Osteoblast (primary cell): ENCODE measurements at places on chromosomes 6 and 20. TPM values are rescaled to one million over a fixed set of nuclear protein-coding genes. Genes with fewer than 3 reads are reported as not detected.

Gene SERAC1
- 33.7 and 35.1 TPM in 2 replicates for total RNA-seq

Gene SIRPD
- total RNA-seq = not detected in 2 replicates

Gene DZANK1
- 1.4 and 1.5 TPM in 2 replicates for total RNA-seq

Gene CLPSL2
- not detected in 2 replicates for total RNA-seq

Gene SLC35D3
- total RNA-seq = not detected in 2 replicates

Gene TRIM15
- total RNA-seq = not detected in 2 replicates

Gene TXLNB
- 0.59 and 1.8 TPM in 2 replicates for total RNA-seq

Gene SOX4
- 77.5 and 81.1 TPM in 2 replicates for total RNA-seq

Gene UBE3D
- total RNA-seq = 8.3 and 9.7 TPM in 2 replicates

Gene KCNK16
- not detected in 2 replicates for total RNA-seq

Gene GSTA3
- not detected in 2 replicates for total RNA-seq

Gene LY6G6F
- total RNA-seq = not detected in 2 replicates

Gene FNDC11
- total RNA-seq = under 0.01 TPM in 1 of 2 replicates, not detected in the other
